CD4-positive, alpha-beta T cell treated with Interleukin-15 for 1 hour (primary cell): ENCODE measurements at places on chromosomes 11 and 22.

GRCh38 chr11:118605116-118605867 lies 2.1 kb upstream of the PHLDB1 start:
- DNase-seq: no peak

DNA sequence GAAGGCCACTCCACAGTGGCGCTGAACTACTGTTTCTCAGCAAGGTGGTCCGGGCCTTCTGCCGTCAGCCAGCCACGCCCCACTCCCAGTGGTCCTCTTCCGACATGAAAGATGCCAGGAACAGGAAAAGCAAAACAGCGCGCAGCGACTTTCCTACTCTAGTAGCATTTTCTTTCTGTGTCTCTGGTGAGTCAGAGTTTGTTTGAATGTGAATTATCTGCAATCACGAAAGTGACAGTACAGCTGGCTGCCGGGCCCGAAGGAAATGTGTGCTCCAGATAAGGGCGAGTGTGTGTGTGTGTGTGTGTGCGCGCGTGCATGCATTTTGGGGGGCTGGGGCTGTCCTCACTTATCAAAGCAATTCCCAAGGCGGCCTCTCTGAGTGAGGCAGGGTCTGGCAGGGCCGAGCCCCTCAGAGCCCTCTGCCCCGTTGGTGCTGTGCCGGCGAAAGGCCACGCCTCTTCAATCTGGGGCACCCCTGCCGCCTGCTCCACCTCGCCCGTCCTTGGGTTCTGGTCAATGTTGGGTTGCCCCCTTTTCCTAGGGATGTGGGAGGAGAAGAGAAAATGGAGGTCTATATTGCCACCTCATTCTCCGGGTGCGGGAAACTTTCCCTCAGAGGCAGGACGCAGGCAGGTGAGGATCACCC lies 288.5 kb downstream of the KIRREL3 start:
- DNase-seq: no peak

DNA sequence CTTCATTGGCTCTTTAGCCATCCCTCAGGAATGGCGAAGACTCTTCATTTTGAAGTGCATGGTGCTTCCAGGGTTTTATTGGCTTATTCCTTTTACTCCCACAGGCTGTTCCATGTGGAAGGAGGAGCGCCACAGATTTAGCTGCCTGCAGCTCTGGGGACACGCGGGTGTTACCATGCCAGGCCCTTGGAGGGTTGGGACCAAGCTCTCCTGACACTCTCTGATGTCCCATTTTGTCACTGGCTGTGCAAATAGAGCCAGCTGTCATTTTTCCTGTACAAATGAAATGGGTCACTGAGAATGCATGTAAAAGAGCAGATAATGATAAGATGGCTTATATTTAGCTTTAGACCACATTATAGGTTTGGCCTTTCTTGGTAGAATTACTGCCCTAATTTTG lies 9.2 kb downstream of the THYN1 start:
- DNase-seq: no peak

DNA sequence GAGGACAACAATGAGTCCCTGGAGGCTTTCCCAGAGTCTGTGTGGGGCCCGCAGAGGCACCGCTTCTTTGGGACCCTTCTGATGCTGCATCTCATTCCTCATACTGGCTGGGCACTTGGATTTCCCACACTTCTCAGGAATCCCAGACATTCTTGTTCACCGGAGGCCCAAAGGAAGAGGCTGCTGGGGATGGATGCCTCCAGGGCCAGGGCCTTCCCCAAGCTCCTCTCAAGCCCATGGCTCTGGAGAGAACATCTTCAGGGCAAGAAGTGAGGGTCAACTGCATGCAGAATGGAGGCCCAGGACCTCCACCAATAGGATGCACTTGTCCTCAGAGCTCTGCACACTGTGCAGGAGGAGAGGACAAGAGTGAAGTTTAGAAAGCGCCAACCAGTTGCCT lies 34.6 kb downstream of the DKK3 start:
- no peak for DNase-seq

DNA sequence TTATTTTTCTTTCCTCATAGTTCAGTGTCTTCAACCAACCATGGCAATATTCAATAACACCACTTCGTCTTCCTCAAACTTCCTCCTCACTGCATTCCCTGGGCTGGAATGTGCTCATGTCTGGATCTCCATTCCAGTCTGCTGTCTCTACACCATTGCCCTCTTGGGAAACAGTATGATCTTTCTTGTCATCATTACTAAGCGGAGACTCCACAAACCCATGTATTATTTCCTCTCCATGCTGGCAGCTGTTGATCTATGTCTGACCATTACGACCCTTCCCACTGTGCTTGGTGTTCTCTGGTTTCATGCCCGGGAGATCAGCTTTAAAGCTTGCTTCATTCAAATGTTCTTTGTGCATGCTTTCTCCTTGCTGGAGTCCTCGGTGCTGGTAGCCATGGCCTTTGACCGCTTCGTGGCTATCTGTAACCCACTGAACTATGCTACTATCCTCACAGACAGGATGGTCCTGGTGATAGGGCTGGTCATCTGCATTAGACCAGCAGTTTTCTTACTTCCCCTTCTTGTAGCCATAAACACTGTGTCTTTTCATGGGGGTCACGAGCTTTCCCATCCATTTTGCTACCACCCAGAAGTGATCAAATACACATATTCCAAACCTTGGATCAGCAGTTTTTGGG lies at the start of gene OR51T1:
Gene OR51T1, plus strand, starts transcription at position 41 of the 641 bp plus-strand sequence. Its CDS starts 0 bp downstream, at position 41.
- DNase-seq: no peak

DNA sequence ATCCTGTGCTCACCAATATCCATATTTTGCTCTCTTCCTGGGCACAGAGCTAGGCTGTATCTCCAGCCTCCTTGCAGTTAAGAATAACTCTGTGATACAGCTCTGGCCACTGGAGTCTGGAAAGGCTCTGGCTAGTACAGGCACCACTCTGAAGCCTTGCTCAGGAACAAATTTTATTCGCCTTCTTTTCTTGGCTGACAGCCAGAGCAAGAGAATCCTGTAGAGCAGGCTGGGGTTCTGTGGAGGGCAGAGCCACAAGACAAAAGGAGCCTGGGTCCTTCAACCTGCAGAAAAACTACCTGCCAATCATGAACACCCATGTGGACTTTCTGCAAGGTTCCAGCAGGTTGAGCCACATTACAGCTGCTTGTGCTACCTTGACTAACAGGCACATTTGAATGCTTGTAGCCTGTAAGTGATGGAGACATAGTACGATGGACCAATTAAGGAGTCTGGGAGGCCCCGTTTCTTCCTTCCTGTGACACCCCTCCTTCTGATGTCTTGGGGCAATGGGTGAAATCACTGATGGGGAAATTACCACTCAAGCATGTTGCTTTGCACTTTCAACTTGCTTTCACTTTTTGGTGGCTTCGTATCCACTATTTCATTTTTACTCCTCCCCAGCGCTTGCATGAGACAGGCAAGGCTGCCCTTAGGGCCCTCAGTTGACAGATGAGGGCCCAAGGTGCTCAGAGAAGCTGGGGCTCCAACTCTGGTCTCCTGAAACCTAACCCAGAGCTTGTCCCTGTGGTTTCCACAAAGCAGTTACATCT lies 267.2 kb upstream of the SYN3 start:
- DNase-seq: no peak

- DNase-seq: no peak
Observed at GRCh38 chr22:46076651-46077339, 73.5 kb upstream of the PPARA start.

DNA sequence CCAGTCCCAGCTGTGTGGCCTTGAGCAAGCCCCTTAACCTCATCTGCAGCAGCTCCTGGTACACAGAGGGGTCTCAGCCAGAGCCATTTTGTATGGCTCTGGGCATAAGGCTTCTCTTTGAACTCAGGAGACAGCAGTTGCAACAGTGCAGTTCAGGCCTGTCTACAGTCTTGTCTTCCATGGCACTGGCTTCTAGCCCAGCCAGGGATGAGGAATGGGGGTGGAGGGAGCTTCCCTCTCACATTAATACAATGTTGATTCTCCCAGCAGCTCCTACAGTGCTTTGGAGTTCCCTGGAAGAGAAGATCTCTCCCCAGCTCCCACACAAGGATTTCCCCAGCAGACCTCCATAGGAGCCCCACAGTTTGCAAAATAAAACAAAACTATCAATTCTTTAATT lies 350.2 kb downstream of the BUD13 start:
- DNase-seq: no peak

GRCh38 chr22:46602025-46602424 lies 18.2 kb upstream of the GRAMD4 start:
- peak; percentile 58 for DNase-seq

GRCh38 chr22:32811788-32812545 lies 10.5 kb downstream of the TIMP3 start:
- DNase-seq: no peak

- DNase-seq: no peak
Observed at GRCh38 chr22:22811016-22812009, 76.3 kb upstream of the IGLL5 start.

- DNase-seq: no peak
Observed at GRCh38 chr22:20056696-20057386, 23.2 kb upstream of the DGCR8 start.

GRCh38 chr11:128324051-128324481 lies 263.3 kb downstream of the ETS1 start:
- peak; percentile 55 for DNase-seq

GRCh38 chr11:2800655-2801531 lies 84.7 kb downstream of the CDKN1C start:
- DNase-seq: peak; percentile 16

DNA sequence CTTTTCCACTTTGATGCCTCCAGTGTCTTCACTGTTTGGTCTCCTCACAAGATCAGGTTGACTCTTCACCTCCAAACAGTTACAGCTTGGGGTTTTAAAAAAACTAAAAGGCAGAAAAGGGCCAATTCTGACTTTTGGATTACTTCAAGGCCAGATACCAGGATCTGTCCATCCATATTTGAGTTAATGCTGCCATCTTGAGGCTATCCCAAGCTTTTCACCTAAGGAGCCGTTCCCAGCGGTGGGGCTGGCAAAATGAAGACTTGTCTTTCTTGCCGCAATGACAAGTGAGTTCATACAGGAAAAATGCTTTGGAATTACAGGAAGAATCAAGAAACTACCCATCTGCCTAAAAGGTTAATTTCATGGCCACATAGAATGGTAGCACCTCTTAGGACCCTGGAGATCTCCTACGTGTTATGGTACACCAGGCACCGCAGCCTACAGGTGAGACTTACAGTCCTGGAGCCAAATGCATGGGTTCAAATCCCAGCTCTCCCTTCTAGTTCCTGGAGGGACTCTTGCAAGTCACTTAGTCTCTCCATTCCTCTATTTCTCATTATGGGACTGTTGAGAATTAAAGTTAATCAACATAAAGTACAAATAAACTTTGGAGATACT lies 6.0 kb upstream of the OR5B21 start:
- no peak for DNase-seq
